ENCODE measurements at places on chromosomes 16 and 17. TPM values are rescaled to one million over a fixed set of nuclear protein-coding genes. Genes with fewer than 3 reads are reported as not detected.

The TP53TG3C gene
- total RNA-seq: not detected

The CTRB1 gene
- not detected for total RNA-seq

The SKA2 gene
- total RNA-seq: 68.4 TPM

The TNP2 gene
- total RNA-seq: not detected

DNA sequence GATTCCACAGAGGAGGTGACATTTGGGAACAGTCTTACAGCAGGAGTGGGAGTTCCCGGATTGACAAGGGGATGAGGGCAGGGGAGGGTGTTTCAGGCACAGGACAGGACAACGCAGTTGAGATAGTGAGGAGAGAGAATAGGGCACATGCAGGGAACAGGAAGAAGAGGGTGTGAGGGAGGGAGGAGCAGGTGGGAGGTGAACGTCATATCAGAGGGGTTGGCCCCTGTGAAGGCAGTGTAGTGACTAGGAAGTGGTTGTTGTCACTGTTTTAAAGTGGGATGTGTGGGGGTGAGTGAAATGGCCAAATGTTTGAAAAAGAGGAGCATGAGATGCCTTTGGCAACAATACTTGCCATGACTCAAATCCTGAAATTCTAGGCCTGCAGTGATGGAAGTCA lies 12.2 kb downstream of the PRKCB start:
- peak; percentile 88 for DNase-seq

DNA sequence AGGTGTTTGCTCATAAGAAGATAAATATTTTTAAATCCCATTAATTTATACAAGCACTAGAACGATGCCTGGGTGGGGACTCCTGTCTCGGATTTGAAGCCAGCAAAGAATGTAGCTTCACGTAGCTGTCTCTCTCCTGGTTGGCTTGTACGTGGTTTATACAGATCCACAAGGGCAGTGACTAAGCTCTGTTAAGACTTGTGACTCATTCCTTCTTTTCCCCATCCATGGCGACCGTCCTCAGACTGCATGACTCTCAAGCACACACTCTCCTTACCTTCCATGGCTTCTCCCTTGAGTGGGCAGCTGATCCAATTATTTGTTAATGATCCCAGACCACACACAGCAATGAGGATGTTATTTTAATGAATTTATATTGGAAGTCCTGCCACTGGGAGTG lies 679.7 kb upstream of the SOX9 start:
- DNase-seq: no peak

- DNase-seq: no peak
Observed at GRCh38 chr16:12211870-12212690, 235.5 kb downstream of the SNX29 start.

DNA sequence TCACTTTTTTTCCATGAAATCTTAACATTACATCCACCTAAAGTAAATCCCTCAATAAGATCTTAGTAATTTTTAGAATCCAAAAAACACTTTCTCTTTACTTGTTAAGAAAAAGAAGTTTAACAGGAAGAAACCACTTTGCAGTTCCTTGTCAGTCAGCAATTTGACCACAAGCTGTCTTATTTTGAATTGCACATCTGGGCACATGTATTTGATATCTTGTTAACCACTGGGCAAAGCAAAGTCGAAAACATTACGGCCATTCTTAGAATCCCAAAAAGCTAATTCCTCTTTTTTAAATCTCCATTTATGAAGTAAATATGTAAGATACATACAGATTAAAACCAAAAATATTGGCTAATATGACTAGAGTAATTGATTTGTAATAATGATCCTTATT lies 1.1 kb downstream of the ABCA10 start:
- no peak for DNase-seq

DNA sequence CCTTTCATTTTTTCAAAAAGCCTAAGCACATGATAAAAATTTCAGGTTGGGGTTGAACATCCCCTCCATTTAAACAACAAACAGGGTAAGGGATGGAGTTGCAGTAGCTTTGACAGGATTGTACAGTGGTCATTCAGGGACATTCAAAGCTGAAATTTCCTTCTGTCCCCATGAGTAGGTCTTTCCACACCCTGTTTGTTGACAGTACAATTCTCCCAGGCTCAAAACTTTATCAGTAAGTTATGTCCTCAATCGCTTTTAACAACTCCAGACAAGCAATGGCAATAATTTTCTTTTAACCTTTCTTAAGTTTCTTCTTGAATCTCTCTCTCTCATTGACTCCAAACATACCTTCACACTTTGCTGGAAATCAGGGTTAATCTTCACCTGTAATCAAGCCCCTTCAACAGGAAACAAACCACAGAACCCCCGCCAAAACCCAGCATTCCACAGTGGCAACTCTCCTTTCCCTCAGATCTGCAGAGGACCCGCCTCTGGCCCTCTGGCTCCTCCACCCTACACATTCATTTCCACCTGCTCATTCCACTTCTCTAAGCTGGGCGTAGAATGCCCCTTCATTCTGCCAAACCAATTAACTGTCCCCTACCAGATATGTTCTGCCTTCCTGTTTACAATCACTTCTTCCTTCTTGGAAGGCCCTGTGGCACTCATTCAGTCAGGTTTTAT lies 20.7 kb downstream of the TXNDC11 start:
- DNase-seq: no peak

GRCh38 chr17:50107790-50108414 lies 12.8 kb downstream of the PDK2 start:
- DNase-seq: no peak

GRCh38 chr17:42249681-42250446 lies 26.3 kb downstream of the STAT5B start:
- DNase-seq: peak; percentile 70

DNA sequence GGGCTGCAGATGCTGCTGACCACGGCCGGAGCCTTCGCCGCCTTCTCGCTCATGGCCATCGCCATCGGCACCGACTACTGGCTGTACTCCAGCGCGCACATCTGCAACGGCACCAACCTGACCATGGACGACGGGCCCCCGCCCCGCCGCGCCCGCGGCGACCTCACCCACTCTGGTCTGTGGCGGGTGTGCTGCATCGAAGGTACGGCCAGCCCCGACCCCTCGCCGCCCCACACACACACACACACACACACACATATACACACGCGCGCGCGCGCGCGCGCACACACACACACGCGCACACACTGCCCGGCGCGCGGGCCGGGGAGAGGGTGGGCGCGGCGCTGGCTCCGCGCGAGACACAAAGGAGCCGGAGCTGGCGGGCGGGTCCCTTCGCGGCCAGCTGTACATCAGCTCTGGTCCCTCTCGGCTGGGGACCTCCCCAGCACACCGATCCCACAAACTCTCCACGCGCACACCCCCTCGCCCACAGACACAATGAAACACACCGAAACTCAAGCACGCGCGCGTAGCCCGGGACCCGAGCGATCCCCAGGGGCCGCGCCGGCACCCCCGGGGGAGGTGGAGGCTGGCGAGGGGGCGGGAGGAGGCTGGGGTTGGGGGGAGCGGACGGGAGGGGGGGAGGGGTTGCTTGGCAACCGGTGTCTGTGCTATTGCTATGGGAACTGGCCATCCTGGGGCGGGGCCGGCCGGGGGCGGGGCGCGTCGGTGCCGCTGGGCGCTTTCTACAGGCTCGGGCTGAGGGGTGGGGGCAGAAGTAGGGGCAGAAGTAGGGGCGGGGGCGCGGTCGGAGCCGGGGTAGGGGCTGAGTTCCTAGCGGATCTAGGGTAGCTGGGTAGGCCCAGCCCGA lies 658 bp downstream of the CACNG4 start:
- DNase-seq: peak; percentile 36

- no peak for DNase-seq
Observed at GRCh38 chr16:63876103-63876502, 1245.8 kb downstream of the CDH11 start.

- no peak for DNase-seq
Observed at GRCh38 chr16:82199209-82199608, 29.2 kb upstream of the MPHOSPH6 start.

DNA sequence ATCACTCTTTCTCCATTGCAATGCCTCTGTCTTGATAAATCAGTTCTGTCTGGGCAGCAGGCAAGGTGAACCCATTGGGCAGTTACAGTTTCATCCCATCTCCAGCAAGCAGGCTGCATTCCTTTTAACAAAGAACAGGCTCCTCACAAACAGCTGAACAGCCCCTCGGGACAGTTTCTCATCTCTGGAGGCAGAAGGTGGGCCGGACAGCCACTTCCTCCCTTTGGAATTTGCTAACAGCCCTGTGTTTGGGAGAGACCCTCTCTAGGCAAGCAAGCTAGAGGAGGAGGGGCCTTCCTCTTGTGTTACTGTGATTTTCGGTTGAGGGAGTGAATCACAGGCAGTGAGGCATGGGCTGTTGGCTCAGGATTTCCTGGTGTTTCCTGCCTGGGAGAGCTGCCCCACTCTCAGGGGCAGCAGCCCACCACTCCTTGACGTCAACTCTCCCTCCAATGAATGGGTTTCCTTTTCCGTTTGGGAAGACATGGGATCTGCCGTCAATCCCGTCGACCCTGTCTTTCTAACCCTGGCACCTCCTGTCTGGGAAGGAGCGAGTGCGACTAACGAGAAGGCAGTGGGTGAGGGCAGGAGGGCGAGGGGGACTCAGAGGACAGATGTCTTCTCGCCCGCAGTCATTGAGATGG lies 3.7 kb upstream of the PGS1 start:
- no peak for DNase-seq

- DNase-seq: no peak
Observed at GRCh38 chr17:68682903-68683302, 81.7 kb upstream of the FAM20A start.

GRCh38 chr17:21125862-21126261 lies 902 bp upstream of the DHRS7B start:
- DNase-seq: peak; percentile 75

DNA sequence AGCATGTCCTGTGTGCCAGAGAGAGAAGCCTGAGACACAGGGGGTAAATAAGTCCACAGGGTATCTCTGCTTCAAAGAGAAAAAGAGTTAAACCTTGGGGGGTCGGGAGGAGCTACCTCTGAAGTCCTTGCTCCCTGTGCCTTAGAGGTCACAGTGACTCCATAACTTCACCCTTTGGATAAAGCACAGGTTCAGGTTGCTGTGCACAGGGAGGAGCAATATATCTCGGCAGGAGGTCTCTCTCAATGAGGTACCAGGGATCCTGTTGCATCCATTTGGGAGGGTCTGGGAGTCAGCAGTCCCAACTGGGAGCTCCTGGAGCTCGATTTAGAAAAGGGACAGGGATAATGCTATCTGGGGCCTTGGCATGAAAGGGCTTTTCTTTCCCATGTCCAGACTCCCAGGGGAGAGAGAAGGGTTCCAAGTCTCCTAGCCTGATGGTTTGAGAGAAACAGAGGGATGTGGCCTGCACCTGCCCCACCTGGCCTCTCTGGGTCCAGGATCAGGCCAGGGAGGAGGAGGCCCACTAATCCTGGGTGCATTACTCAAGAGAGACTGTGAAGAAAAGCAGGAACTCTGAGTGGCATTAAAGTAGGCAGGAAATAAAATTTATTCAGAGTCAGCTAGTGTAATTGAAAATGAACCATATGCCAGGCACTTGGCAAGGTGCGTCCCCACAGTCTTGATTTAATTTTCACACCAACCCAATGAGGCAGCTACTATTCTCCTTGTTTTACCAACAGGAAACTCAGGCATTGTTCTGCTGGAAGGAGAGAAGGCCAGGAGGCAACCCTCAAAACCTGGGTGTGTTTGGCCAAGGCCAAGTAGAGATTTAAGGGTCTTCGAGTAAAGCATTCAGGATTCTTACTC lies 40.7 kb downstream of the CUEDC1 start:
- DNase-seq: no peak

GRCh38 chr17:42386777-42387657 lies 1.2 kb downstream of the STAT3 start:
- peak; percentile 24 for DNase-seq

- DNase-seq: no peak
Observed at GRCh38 chr16:46765050-46765449, 16.9 kb upstream of the MYLK3 start.

GRCh38 chr17:33071656-33072055 lies 80.0 kb downstream of the SPACA3 start:
- no peak for DNase-seq

GRCh38 chr17:27293898-27294688 lies at the start of gene WSB1:
Gene WSB1 (plus strand): TSS chr17:27294114. CDS start chr17:27294396, 282 bp downstream.
- DNase-seq: peak; percentile 94

GRCh38 chr17:72648702-72649101 lies 443.8 kb downstream of the SLC39A11 start:
- DNase-seq: no peak

DNA sequence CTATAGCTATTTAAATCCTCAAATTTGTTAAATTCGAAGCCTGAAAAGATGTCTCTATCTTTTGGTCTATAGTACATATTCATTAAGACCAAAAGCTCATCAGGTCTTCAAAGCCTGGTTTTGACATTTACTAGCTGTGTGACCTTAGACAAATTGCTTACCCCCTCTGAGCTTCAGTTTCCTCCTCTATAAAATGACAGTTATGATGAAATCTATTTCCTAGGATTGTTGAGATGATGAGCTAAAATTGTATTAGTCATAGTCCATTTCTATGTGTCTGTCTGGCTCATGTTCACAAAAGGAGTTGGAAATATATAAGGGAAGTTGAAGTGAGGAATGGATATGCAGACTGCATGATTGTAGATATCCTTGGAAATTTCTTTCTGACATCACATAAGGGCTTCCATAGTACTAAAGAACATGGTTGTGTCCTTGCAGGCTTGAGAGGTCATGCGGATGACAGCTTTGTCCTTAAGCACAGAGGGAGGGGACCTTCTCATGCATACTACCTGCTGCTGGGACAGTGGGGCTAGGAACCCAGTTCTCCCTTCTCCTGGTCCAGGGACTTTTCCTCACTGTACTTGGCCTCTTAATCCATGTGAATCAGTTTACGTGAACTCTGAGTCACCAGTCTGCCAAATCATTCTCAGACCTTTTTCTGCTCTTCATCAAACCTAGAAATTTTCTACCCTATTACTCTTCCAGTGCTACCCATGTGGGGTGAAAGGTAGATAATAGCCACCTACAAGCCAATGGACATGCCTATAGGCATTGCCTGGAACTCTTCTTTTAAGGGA lies 487.5 kb upstream of the SALL1 start:
- DNase-seq: no peak

- DNase-seq: no peak
Observed at GRCh38 chr16:54879681-54880080, 51.0 kb upstream of the IRX5 start.

Measured in activated CD8-positive, alpha-beta T cell treated with anti-CD3 and anti-CD28 coated beads for 36 hours (primary cell).